Activated CD4-positive, alpha-beta T cell treated with anti-CD3 and anti-CD28 coated beads, Interleukin-10, Interleukin-2, amounts not matched to agents 100 ng/mL and 50 ng/mL, durations not matched to agents 16 hours and 8 hours (primary cell): ENCODE measurements at places on chromosomes 16 and 17.

GRCh38 chr16:50275098-50275415 lies 8.7 kb downstream of the ADCY7 start:
- no peak for DNase-seq

- no peak for DNase-seq
These were observed 4.9 kb upstream of the ANKFN1 start for GRCh38 chr17:56148333-56148732.

DNA sequence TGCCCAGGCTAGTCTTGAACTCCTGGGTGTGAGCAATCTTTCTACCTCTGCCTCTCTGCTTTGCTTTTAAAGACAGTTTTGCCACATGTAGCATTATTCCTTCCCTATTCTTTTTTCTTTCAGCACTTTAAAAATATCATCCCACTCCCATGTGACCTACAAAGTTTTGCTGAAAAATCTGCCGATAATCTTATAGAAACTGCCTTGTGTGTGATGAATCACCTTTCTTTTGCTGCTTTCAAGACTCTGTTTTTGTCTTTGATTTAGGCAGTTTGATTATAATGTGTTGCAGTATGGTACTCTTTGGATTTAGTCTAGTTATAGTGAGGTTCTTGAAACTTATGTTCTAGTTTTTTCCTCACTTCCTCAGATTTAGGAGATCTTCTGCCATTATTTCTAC lies 142.0 kb upstream of the KIF2B start:
- DNase-seq: no peak

DNA sequence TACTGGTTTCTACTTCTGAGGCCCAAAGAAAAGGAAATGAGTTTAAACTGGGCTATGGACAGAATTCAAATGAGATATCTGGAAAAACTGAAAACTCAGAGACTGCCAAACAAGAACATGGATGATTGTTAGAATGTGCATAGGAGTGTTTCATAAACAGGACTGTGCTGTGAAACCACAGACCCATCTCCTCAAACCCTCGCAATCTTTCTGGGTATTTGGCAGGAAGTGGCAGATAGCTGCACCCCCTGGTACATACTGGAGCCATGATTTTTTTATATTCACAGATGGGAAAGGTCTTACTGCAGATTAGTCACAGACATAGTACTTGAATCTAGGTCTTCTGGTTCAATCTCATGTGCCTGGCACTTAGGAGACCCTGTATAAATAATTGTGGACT lies 145.0 kb downstream of the CCDC182 start:
- DNase-seq: peak; percentile 87

DNA sequence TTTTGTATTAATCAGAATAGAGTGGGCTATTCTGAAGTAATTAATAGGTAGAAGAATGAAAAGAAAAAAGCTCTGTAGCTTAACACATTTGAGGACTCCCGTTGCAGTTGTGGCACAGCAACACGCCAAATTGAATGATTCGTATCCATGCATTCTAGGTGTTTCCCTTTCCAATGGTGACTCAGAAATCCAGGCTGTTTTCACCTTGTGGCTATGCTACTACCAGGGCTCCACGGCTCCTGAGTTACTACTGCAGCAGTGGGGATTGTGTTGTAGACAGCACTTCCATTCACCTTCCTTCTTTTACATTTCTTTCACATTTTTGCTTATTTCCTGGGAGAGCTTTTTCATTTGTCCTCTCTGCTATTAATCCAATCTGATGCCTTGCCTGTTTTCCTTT lies 1616.4 kb downstream of the CDH8 start:
- DNase-seq: no peak

GRCh38 chr17:10776381-10776780 lies 27.5 kb downstream of the TMEM238L start:
- no peak for DNase-seq

DNA sequence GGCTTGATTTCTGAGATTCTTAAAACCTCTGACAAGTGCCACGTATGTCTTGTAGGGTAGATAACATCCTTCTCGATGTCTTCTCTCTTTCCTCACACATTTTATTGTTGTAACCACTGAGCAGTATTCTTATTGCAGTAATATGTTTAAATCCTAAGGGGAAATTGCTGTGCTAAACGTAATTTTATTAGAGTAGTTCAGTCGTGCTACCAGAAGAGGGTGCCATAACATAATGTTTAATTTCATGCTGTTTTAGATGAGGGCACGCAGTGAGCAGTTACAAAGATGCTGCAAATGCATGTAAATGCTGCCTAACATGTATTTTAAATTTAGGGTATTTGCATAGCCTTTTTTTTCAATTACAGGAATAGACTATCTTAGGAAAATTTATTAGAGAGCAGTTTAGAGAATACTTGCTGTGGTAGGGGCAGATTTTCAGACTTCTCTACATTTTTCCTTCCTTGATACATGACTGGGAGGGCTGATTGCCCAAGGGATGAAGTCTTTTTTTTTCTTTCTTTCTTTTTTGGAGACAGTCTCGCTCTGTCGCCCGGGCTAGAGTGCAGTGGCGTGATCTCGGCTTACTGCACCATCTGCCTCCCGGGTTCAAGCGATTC lies 51.7 kb downstream of the GAN start:
- peak; percentile 38 for DNase-seq

GRCh38 chr17:16446338-16446983 lies 31.1 kb downstream of the TRPV2 start:
- DNase-seq: peak; percentile 42

DNA sequence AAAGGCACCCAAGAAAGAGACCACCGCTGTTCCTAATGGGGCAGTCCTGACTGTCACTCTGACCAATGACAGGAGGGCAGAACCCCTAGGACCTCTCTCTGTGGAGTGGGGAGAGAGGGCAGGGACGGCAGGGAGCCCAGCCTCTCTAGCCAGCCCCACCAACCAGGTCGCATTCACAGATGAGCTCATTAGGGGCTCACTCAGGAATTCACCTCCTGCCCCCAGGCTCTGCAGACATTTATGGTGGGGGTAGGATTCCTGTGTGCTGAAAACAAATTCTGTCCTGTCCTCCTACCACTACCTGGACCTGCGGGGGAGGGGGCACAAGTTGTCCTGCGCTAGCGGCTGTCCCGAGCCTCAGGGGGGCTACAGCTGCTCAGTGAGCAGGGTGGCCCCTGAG lies 27.7 kb upstream of the GPRC5C start:
- no peak for DNase-seq

DNA sequence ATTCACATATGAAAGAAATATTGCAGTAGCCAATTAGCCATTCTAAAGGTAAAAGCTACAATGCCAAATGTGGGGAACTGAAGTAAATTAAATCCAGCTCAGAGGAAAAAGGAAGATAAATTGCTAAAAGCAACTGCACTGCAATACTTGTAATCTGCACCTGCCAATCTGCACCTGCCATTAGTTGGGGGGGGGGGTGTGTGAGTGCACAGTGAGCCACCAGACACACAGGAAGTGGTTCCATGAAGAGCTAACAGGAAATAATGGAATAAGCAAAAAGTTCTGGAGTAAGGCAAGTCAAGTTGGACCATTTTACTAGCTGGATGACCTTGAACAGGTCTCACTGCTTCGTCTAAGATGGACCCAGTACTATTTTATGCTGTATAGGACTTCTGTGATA lies 191.8 kb downstream of the PARN start:
- DNase-seq: no peak

GRCh38 chr17:7843257-7843535 lies 9.2 kb downstream of the KDM6B start:
- DNase-seq: no peak

DNA sequence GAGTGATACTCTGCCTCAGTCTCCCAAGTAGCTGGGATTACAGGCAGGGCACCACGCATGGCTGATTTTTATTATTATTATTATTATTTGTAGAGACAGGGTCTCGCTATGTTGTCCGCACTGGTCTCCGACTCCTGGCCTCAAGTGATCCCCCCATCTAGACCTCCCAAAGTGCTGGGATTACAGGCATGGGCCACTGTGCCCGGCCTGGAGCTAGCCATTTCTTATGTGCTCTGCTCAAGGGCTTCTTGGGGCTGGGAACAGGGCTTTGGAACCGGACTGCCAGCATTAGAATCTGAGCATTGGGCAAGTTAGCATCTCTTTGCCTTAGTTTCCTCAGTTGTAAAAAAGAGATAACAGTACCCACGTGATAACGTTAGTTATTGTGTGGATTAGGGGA lies 111.3 kb downstream of the C16orf78 start:
- DNase-seq: no peak

DNA sequence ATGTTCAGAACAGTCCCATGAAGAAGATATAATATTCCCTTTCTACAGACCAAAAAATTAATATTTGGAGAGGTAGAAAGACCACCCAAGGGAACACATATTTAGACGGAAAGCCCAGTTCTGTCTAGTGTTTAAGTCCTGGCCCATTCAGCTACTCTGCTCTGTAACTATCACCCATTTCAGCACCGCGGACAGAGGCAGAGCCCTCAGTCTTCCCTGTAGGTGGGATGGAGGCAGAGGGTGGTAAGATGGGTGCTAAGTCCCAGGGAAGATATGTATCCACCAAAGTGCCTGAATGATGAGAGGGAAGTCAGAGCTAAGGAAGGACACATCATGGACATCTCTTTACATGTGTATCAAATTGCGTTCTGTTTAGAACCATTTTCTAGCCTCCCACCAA lies 27.8 kb upstream of the C16orf78 start:
- peak; percentile 5 for DNase-seq

- no peak for DNase-seq
These were observed 73.5 kb upstream of the DNAJA2 start for GRCh38 chr16:47046726-47047523.

DNA sequence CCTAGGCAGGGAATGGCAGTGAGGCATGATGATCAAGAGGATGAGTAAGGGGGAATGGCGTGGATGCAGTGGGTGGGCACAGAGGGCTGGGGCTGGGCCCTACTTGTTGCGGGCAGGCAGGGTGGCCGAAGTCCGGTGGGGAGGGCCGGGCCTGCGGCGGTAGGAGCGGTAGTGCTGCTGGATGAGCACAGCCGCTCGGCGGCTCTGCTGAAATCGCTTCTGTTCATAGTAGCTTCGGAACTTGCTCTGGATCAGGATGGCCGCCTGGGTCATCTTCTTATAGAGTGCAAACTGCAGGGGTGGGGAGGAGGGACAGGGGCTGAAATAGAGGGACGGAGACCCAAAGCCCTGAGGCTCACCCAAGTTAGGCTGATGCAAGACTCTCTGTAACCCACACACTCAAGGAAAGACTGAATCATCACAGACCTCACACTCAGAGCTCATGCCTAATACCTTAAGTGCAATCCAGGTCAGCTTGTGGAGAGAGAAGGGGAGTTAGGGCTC lies 1.5 kb upstream of the SPAG7 start:
- peak; percentile 87 for DNase-seq

DNA sequence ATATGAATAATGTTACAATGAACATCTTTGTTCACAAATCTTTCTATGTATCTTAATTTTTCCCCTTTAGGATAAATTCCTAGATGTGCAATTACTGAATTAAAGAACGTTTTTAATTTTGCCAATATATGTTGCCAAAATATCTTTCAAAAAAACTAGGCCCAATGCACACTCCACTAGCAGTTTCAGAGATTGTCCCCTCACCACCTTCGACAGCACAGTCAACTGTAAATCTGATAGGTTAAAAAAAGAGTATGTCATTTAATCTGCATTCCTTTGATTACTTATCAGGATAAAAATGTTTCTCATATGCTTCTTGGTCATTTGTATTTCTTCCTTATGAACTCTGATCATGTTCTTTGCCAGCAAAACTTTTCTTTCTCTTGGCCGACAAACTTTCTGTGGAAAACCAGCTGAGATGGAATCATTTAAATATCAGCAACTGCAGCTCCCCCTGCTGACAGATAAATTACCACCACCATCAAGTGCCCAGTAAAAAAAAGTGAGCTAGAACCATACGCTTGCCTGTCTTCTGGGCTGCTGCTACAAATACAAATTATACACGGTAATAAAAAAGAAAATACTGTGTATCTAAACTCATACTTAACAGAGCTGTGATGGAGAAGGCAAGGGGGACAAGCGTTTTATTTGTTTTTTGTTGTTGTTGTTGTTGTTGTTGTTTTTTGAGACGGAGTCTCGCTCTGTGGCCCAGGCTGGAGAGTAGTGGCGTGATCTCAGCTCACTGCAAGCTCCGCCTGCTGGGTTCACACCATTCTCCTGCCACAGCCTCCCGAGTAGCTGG lies 19.6 kb upstream of the KANSL1 start:
- peak; percentile 72 for DNase-seq
